Activated naive CD8-positive, alpha-beta T cell treated with anti-CD3 and anti-CD28 coated beads for 36 hours (primary cell): ENCODE measurements at places on chromosomes 6 and 20. TPM values are rescaled to one million over a fixed set of nuclear protein-coding genes. Genes with fewer than 3 reads are reported as not detected.

GRCh38 chr6:77883851-77884250, 231.0 kb downstream of the MEI4 start:
- DNase-seq: no peak
- H3K36me3 ChIP-seq: no peaks in the 10 kb centered on the region
- no peak overlapping the region for H3K27ac ChIP-seq

DNA sequence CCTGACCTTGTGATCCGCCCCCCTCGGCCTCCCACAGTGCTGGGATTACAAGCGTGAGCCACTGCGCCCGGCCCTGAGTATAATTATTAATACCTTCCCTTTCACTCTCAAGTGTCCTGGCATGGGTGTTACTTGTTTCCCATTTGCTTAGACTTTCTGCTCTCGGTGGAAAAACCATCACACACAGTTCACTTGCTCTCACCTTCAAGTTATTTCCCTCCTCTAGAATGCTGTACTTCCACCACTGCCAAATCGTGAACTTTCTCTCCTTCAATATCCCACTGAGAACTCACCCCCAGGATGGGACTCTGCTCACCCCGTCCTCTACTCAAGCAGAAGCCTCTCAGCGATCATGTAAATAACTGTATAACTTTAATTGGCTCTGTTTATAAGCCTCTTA, 4.6 kb upstream of the HIVEP1 start:
- H3K27me3 ChIP-seq: no peaks in the 10 kb centered on the region
- peak overlapping the region; percentile 26 for H3K27ac ChIP-seq
- no peak for DNase-seq
- H3K4me3 ChIP-seq: peak overlapping the region; percentile 95

DNA sequence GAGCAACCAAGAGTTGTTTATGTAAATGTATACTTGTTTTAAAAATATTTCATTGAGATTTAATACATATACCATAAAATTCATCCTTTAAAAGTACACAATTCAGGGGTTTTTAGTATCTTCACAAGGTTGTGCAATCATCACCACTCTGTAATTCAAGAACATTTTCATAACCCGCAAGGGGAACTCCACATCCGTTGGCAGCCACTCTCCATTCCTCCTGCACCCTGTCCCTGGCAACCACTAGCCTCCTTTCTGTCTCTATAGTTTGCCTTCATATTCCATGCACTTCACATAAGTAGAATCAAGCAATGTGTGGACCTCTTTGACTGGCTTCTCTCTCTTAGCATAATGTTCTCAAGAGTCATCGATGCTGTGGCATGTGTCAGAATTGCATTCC, 104.2 kb upstream of the PDE10A start:
- H3K4me1 ChIP-seq: no peaks in the 10 kb centered on the region
- no peaks in the 10 kb centered on the region for H3K36me3 ChIP-seq
- H3K27me3 ChIP-seq: peaks cover 10% of the 10 kb centered on the region

DNA sequence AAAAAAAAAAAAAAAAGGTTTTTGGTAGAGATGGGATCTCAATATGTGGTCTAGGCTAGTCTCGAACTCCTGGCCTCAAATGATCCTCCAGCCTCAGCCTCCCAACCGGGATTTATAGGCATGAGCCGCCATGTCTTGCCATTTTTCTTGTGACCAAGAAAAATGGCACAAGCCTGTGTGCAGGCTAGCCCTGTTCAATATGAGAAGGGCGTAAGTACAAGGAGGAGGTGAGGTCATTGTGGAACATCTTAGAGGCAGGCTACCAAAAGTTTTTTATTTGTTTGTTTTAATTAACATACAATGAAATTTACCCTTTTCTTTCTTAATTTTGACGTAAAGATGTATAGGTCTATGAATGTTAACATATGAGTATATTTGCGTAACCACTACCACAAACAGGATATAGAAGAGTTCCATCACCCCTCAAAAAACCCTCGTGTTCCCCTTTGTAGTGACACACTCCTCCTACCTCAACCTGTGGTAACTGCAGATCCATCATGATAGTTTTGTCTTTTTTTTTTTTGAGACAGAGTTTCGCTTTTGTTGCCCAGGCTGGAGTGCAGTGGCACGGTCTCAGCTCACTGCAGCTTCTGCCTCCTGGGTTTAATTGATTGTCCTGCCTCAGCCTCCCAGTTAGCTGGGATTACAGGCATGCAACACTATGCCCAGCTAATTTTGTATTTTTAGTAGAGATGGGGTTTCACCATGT, 28.3 kb upstream of the KIF3B start:
- no peaks in the 10 kb centered on the region for H3K27me3 ChIP-seq
- H3K27ac ChIP-seq: peak overlapping the region; percentile 91
- DNase-seq: peak; percentile 47
- H3K4me1 ChIP-seq: peaks cover 43% of the 10 kb centered on the region
- H3K4me3 ChIP-seq: no peak overlapping the region

The FAM184A gene
- 3.7 TPM for total RNA-seq

The TRIM15 gene
- 0.29 TPM for total RNA-seq

The RBPJL gene
- total RNA-seq: not detected

The RHAG gene
- total RNA-seq: not detected

The PTPRK gene
- total RNA-seq: 18.0 TPM
